GM06990 (cell line): ENCODE measurements at places on chromosomes 7 and 10.

DNA sequence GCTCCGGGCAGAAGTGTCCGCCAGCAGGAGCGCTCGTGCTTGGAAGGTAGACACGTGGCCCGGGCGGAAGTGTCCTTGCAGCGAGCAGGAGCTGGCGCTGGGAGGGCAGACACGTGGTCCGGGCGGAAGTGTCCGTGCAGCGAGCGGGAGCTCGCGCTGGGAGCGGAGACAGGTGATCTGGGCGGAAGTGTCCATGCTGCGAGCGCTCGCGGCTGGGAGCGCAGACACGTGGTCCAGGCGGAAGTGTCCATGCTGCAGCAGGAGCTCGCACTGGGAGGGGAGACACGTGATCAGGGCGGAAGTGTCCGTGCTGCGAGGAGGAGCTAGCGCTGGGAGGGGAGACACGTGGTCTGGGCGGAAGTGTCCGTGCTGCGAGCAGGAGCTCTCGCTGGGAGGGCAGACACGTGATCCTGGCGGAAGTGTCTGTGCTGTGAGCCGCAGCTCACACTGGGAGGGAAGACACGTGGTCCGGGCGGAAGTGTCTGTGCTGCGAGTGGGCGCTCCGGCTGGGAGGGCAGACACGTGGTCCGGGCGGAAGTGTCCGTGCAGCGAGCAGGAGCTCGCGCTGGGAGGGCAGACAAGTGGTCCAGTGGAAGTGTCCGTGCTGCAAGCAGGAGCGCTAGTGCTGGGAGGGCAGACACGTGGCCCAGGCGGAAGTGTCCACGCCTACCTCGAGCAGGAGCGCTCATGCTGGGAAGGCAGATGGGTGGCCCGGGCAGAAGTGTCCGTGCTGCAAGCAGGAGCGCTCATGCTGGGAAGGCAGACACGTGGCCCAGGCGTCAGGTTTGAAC, 41.1 kb upstream of the PRKAR1B start:
- no peak for DNase-seq

DNA sequence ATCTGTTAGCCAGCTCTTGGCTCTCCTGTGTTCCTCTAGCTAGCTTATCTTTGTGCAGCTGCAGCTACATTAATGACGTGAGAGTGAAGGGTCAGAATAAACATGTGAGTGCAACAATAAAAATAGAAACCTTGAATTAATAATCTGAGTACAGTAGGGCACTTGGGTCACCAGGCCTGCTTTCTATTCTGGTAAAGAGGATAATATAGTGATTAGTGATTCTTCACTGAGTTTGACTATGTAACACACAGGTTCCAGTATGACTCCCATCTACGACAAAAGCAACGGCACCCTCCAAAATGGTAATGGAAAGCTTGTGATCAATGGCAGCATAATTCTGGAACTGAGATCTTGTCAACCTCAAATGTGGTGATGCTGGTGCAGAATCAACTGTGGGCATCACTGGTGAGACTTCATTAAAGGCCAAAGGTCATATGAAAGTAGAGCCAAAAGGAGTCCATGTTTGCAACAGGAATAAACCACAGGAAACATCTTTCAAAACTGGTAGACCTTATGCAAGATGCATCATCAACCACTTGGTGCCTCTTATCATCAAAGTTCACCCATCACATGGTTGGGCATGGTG, 77.6 kb downstream of the NRBF2 start:
- DNase-seq, result peak; percentile 51

- no peak for DNase-seq
Observed at GRCh38 chr10:96610817-96611216, 24.0 kb upstream of the TM9SF3 start.

DNA sequence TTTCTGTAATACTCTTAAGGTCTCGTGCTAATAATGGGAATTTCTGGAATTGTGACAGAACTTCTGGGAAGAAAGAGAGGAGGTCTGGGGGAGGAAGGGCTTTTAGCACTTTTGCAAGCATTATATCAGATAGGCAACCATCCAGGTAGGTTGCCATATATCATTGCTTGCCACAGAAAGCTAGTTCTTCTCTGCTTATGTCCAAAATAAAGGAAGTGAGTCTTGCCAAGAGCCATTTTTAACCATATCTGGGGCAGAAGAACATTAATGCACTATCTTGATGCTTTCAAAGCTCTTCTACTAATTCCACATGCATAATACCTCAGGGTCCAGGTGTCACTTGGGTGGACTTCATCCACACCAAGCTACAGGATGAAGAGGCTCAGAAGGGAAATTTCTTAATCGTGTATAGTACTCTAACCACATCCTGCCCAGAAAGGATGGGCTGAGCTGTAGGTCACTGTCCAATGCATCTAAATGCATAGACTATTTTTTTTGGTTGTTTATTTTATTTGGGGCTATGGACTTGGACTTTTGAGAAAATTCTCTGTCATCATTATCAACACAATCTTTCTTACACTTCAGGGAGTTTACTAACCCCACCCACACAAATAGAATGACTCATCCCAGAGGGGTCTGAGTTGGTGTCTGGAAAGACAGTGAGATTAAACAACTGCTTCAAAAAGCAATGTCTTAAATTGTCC, 68.9 kb upstream of the ADO start:
- peak; percentile 54 for DNase-seq

GRCh38 chr10:19577807-19578206, 238.4 kb upstream of the PLXDC2 start:
- no peak for DNase-seq

GRCh38 chr10:110077436-110078130, 69.8 kb downstream of the ADD3 start:
- DNase-seq, result no peak

- no peak for DNase-seq
Observed at GRCh38 chr7:142194201-142194600, 63.7 kb downstream of the PRSS58 start.
